RWPE2 (cell line): ENCODE measurements at places on chromosomes 12 and 14.

- peak; percentile 47 for DNase-seq
- H3K4me1 ChIP-seq = no peaks in the 10 kb centered on the region
- peaks cover 20% of the 10 kb centered on the region for H3K27me3 ChIP-seq
These were observed 62.6 kb downstream of the FBXL14 start for GRCh38 chr12:1531654-1532374.

DNA sequence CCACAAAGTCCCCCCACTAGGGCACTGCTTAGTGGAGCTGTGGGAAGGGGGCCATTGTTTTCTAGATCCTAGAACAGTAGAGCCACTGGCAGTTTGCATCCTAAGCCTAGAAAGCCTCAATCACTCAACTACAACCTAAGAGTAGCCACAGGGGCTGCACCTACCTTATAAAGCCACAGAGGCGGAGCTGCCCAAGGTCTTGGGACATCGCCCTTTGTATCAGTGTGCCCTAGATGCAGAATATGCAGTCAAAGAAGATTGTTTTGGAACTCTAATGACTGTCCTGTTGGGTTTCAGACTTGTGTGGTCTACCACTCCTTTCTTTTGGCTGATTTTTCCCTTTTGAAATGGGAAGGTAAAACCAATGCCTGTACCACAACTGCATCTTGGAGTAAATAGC, 59.5 kb downstream of the ATP2B1 start:
- no peaks in the 10 kb centered on the region for H3K27me3 ChIP-seq
- peaks cover 12% of the 10 kb centered on the region; the same call in 1 of the 2 replicates for H3K36me3 ChIP-seq
- DNase-seq = no peak
- H3K4me1 ChIP-seq = no peaks in the 10 kb centered on the region

DNA sequence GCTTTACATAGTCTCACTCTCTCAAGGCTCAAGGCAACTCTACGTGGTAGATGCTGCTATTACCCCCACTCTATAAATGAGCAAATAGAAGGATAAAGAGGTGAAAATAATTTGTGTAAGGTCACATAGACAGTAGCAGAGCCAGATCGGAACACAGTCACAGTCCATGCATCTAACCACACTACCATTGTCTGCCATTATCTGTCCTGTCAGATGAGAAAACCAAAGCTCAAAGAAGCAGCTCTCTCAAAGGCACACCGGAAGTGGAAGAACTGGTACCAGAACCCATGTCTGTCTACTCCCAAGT, 134.4 kb upstream of the NUDT4 start:
- no peaks in the 10 kb centered on the region for H3K27me3 ChIP-seq
- H3K4me1 ChIP-seq = peaks cover 15% of the 10 kb centered on the region
- DNase-seq = no peak
- H3K36me3 ChIP-seq = no peaks in the 10 kb centered on the region

DNA sequence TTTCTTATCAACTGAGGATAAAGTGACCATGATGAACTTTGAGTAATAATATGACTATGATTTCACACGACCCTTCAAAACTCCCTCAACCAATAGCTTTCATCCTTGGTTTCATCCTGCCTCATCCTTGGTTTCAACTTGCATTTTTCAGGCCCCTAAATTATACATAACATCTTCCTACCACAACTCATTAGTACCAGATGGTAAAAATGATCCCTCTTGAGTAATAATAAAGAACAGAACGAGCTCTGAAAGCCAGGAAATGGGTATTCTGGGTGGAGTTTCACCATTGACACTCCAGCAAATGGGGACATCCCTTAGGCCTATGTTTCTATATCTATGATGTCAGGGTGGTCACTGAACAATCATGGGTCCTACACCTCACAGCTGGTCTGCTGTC, 72.1 kb upstream of the LMNTD1 start:
- H3K27me3 ChIP-seq = no peaks in the 10 kb centered on the region
- H3K4me1 ChIP-seq = no peaks in the 10 kb centered on the region

DNA sequence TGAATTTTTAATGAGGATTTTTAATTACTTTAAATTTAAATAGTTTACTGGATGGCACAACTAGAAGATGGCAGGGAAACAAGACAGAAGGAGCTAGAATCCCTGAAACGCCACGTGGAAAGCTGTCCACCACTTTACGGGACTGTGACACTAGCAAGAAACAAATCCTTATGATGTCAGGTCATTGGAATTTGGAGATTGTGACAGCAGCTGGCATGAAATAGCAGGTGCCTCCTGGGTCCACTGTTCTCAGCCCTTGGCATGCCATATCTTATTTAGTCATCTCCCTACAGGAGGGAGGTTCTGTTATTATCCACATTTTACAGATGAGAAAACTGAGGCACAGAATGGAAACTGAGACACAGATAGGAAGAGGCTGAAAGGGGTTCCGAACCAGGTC, 113.8 kb downstream of the BCL11B start:
- peaks cover 10% of the 10 kb centered on the region for H3K4me1 ChIP-seq
- no peaks in the 10 kb centered on the region for H3K27me3 ChIP-seq
- H3K4me3 ChIP-seq = no peak overlapping the region
- no peaks in the 10 kb centered on the region for H3K36me3 ChIP-seq
- DNase-seq = peak; percentile 12

GRCh38 chr12:100141998-100142850, 450 bp downstream of the BLTP3B start:
- no peak for DNase-seq
- H3K27me3 ChIP-seq = no peaks in the 10 kb centered on the region
- H3K27ac ChIP-seq = peak overlapping the region; percentile 74
- H3K4me1 ChIP-seq = peaks cover 9% of the 10 kb centered on the region
- peaks cover 7% of the 10 kb centered on the region; the same call in 1 of the 2 replicates for H3K36me3 ChIP-seq

DNA sequence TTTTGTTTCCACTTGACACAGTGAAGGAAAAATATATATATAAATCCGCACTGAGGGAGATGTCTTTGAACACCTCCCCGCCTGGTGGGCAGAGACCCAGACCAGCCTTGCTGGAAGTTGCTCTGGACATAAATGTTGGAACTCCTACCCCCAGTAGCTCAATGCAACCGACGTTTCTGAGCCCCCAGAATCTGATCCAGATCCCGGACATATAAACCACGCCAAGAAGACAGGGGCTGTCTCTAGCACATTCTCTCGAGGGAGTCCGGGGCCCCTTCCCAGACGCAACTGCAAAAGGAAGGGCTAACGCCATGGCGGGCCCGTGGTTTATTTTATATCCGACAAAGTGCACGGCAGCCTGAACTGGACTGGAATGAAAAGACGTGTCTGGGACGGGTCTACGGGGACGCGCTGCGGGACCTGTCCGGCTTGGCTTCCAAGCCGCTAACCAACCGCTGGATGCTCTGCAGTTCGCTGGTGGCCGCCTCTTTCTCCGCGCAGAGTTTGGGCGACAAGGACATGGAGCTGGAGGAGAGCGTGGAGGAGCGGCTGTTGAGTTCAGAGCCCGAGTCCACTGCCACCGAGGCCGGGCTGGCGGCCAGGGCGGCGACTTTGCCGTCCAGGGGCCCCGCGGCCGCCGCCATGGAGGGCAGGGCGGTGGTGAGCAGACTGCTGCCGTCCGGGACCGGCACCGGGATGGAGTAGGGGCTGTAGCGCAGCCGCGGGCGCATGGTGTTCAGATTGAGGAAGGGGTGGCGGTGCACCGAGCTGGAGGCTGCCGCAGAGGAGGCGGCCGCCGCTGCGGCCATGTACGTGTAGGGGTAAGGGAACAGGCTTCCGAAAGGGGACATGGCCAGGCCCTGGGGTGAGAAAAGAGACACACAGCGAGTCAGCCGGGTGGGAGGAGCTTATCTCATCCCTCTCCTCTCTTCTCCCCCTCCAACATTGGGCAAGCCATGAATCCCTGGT, 12.2 kb downstream of the TBX3 start:
- H3K4me1 ChIP-seq = peaks cover 50% of the 10 kb centered on the region
- no peaks in the 10 kb centered on the region for H3K27me3 ChIP-seq
- peak overlapping the region; percentile 22 for H3K4me3 ChIP-seq
- H3K36me3 ChIP-seq = peaks cover 58% of the 10 kb centered on the region

DNA sequence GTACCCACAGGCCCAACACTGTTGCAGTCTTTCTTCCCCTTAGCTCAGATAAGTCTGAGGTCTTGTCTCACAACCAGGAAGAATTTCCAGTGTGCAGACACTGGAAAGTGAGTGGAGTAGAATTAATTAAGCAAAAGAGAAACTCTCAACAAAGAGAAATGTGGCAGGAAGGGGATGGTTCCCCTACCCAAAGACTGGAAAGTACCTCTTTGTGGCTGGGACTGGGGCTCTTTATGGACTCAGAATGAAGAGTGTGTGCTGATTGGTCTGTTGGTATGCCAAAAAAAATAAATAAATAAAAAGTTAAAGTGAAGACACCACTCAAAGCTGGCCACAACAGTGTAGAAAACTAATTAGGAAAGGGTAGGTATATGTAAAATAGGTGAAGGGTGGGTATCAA, 26.4 kb downstream of the GLIPR1L1 start:
- no peaks in the 10 kb centered on the region for H3K36me3 ChIP-seq
- no peak overlapping the region for H3K27ac ChIP-seq
- DNase-seq = no peak
- H3K4me1 ChIP-seq = no peaks in the 10 kb centered on the region
- H3K4me3 ChIP-seq = no peak overlapping the region

DNA sequence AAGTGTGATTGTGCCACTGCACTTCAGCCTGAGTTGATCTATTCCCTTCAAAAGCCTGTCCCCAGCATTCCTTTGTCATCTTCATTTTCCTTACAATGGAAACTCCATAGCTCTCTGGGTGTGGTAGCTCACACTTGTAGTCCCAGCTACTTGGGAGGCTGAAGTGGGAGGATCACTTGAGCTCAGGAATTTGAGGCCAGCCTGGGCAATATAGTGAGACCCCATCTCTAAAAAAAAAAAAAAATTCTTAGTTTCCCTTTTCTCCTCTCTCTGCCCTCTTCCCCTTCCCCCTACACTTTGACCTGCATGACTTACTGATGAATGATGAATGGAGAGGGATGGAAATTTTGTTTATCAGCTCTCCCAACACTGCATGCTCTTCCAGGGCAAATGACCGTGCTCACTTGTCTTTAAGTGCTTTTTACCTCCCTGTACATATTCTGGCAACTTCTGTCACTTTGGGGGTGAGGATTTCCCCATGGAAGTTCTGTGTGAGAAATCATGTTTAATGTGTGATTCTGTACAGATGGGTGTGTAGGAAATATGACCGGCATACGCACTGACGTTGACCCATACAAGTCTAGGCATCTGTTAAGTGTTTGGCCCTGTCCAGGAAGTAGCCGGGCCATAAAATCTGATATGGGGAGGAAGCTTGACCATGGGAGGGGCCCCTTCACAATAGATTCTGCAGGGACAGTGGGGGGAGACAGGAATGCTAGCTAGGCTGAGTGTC, 65.4 kb downstream of the ZFP36L1 start:
- no peaks in the 10 kb centered on the region for H3K27me3 ChIP-seq
- H3K4me3 ChIP-seq = no peak overlapping the region
- no peak overlapping the region for H3K27ac ChIP-seq
- no peaks in the 10 kb centered on the region for H3K36me3 ChIP-seq

DNA sequence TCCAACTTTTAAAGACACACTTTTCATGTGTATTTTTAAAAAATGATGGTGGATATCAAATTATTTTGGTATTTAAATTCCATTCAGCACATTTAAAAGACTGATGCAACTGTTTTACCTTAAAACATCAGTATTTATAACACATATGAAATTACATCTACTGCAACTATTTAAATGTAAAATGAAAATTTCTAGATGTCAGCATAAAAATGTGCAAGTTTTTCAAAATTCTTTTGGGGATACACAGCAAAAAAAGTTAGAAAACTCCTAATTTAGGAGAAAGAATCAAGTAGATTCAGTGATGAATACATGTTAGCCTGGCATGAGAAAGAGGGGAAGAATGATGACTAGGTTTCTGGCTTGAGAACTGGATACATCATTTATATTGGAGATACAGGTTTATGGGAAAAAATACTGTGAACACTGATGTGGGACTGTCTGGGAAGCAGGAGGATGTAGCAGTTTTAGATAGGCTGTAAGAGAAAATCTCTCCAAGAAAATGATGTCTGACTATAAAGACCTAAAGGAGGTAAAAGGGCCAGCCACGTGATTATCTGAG, 9.2 kb downstream of the SOS2 start:
- H3K27me3 ChIP-seq = no peaks in the 10 kb centered on the region
- no peak overlapping the region for H3K4me3 ChIP-seq
- H3K27ac ChIP-seq = no peak overlapping the region
- peaks cover 15% of the 10 kb centered on the region for H3K4me1 ChIP-seq
- DNase-seq = no peak
- H3K36me3 ChIP-seq = no peaks in the 10 kb centered on the region; the same call in 1 of the 2 replicates

GRCh38 chr14:103104654-103105452, 10.3 kb downstream of the EXOC3L4 start:
- no peak overlapping the region for H3K4me3 ChIP-seq
- peaks cover 8% of the 10 kb centered on the region for H3K4me1 ChIP-seq
- H3K36me3 ChIP-seq = no peaks in the 10 kb centered on the region
- no peak for DNase-seq
- H3K27ac ChIP-seq = no peak overlapping the region

- H3K4me1 ChIP-seq = no peaks in the 10 kb centered on the region
- H3K36me3 ChIP-seq = no peaks in the 10 kb centered on the region
- no peaks in the 10 kb centered on the region for H3K27me3 ChIP-seq
- no peak overlapping the region for H3K4me3 ChIP-seq
These were observed 50.1 kb downstream of the CHST11 start for GRCh38 chr12:104506676-104507401.

- no peak for DNase-seq
- H3K4me1 ChIP-seq = no peaks in the 10 kb centered on the region
- H3K4me3 ChIP-seq = no peak overlapping the region
- no peak overlapping the region for H3K27ac ChIP-seq
- no peaks in the 10 kb centered on the region for H3K36me3 ChIP-seq
These were observed 35.7 kb upstream of the DDX11 start for GRCh38 chr12:31037931-31038330.

- peaks cover 24% of the 10 kb centered on the region for H3K4me1 ChIP-seq
- H3K4me3 ChIP-seq = no peak overlapping the region
- H3K27ac ChIP-seq = peak overlapping the region; percentile 53
- peak; percentile 50 for DNase-seq
- H3K36me3 ChIP-seq = peaks cover 40% of the 10 kb centered on the region
These were observed 40.2 kb downstream of the SH2B3 start for GRCh38 chr12:111445726-111446581.

DNA sequence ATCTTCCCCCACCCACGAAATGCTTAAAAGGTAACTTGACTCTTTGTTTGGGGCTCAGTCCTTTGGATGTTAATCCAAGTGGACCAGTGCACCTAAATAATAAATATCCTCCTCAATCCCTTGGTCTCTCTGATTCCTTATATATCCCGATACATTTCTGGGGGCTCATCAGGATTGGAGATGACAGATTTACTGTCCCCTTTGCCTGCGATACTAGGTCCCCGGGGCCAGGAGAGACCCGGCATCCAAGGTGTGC, 26.3 kb downstream of the KLRK1 start:
- peak overlapping the region; percentile 39 for H3K4me3 ChIP-seq
- H3K27me3 ChIP-seq = no peaks in the 10 kb centered on the region

GRCh38 chr12:25497021-25497420, 56.1 kb downstream of the LMNTD1 start:
- no peak overlapping the region for H3K4me3 ChIP-seq
- DNase-seq = no peak
- H3K36me3 ChIP-seq = no peaks in the 10 kb centered on the region
